ENCODE measurements at places on chromosomes 1 and 21. TPM values are rescaled to one million over a fixed set of nuclear protein-coding genes. Genes with fewer than 3 reads are reported as not detected.

Gene PKP1
- total RNA-seq = 0.24 TPM

Gene NBPF6
- not detected for total RNA-seq

Gene CACNA1S
- total RNA-seq = not detected

Gene CLDN8
- total RNA-seq = not detected

Gene NR0B2
- total RNA-seq = not detected

Gene POU3F1
- not detected for total RNA-seq

Gene TRIM46
- 7.4 TPM for total RNA-seq

Gene ARHGAP30
- not detected for total RNA-seq

Gene LORICRIN
- total RNA-seq = not detected

Gene IVL
- total RNA-seq = not detected

Gene NPHS2
- total RNA-seq = not detected

Gene ZFYVE9
- 31.8 TPM for total RNA-seq

Gene PCAT6
- not detected for total RNA-seq

Gene MIXL1
- total RNA-seq = not detected

Gene TMEM52
- 0.65 TPM for total RNA-seq

Gene MATN1
- total RNA-seq = 0.36 TPM

Gene SLAMF9
- total RNA-seq = not detected

Gene ACTA1
- total RNA-seq = not detected

Gene LRRIQ3
- total RNA-seq = 0.65 TPM

Gene LCE2C
- not detected for total RNA-seq

Gene SERINC2
- total RNA-seq = 8.5 TPM

Gene IL12RB2
- total RNA-seq = not detected

Gene TRNP1
- 45.1 TPM for total RNA-seq

Gene EXTL1
- total RNA-seq = 2.3 TPM

Gene GJA4
- not detected for total RNA-seq

Gene REN
- not detected for total RNA-seq

Gene BMP8A
- 0.12 TPM for total RNA-seq

Gene PBXIP1
- total RNA-seq = 73.8 TPM

Gene COL16A1
- 317 TPM for total RNA-seq

Gene REG4
- total RNA-seq = not detected

Gene TMPRSS3
- not detected for total RNA-seq

Gene F13B
- total RNA-seq = not detected

Gene BEND5
- total RNA-seq = 0.32 TPM

Gene SPRR2E
- total RNA-seq = not detected

Gene PDZK1
- 0.97 TPM for total RNA-seq

Gene PLA2G2C
- not detected for total RNA-seq

Gene LGR6
- 0.16 TPM for total RNA-seq

Gene RHEX
- not detected for total RNA-seq

Gene MYBPH
- total RNA-seq = not detected

Gene SPRR3
- total RNA-seq = not detected

Gene PRAMEF11
- total RNA-seq = not detected

Gene RAB3GAP2
- 47.2 TPM for total RNA-seq

Gene FCRLA
- total RNA-seq = 0.12 TPM

Gene TNFSF4
- total RNA-seq = 0.85 TPM

Measured in hair follicle dermal papilla cell (primary cell).